ENCODE measurements at places on chromosomes 4 and X.

DNA sequence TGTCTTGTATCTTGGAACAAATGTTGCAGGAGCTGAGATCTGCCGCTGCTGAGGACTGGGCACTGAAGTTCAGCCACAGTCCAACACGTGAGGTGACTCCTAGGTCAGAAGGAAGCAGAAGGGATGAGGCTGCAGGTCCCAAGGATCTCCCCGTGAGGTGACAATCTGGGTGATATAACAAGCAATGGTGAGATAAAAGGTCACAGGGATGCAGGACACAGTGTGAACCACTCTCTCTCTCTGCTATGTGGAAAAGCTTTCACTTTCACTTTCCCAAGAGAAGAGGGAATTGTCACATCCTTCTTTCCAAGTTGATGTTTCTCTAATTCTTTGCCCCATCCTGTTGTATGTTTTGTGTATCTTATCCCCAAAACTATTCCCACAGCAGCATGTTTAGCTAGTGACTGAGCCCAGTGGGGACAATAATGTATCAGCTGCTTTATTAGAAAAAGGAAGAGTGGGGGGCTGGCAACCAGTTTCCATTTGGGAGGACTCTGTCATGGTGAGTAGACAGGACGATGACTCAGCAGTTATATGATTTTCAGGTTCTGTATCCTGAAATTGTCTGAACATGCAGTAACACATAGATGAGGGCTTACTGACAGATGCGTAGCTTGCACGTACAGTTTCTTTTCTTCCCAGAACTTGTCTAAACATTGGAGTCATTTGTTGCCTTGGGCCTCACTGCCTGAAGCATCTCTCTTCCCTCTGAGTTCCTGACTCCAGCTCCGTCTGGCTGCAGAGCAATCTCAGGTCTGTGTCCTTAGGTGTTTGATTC lies 1415.8 kb upstream of the TENM3 start:
- DNase-seq = no peak

DNA sequence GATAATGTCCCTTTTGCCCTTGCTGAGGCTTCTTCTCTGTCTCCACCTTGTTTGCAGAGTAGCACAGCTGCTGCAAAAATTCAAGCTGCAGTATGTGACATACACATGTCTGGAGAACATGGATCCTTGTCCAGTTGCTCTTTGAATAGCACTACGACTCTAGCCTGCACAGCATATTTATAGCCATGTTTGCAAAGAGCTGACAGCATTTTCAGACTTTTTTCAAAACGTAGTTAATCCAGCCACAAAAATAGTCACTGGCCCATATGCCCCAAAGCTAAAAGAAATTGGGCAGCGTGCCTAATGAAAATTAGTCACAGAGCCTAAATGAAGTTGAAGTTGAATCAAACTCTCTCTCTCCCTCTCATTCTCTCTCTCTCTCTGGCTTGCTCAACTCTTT lies 17.5 kb downstream of the SLC16A2 start:
- no peak for DNase-seq

GRCh38 chr4:82782626-82783345 lies 15.8 kb downstream of the SCD5 start:
- no peak for DNase-seq

DNA sequence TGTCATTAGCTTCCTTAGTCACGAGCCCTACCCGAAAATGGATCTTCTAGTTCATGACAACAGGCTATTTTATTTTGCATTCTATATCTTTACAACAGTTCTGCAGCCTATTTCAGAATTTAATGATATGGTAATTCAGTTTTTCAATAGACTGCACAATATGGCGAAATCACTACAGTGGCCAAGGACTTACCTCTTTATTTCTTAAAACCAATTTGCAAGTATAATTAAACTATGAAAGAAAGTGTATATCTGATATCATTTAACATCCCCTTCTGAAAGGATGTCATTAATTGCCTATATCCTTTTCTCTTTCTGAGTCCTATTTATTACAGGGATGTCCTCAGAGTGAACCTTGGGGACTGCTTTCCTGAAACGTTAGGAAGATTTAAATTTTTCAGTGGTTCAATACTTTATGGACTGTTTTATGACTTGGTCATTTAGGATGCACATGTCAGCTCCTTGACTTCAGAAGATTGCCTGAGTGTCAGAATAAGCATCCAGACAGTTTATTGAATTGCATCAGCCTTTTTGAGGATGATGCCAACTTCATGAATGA lies 190.8 kb upstream of the GEMIN8 start:
- DNase-seq = no peak

DNA sequence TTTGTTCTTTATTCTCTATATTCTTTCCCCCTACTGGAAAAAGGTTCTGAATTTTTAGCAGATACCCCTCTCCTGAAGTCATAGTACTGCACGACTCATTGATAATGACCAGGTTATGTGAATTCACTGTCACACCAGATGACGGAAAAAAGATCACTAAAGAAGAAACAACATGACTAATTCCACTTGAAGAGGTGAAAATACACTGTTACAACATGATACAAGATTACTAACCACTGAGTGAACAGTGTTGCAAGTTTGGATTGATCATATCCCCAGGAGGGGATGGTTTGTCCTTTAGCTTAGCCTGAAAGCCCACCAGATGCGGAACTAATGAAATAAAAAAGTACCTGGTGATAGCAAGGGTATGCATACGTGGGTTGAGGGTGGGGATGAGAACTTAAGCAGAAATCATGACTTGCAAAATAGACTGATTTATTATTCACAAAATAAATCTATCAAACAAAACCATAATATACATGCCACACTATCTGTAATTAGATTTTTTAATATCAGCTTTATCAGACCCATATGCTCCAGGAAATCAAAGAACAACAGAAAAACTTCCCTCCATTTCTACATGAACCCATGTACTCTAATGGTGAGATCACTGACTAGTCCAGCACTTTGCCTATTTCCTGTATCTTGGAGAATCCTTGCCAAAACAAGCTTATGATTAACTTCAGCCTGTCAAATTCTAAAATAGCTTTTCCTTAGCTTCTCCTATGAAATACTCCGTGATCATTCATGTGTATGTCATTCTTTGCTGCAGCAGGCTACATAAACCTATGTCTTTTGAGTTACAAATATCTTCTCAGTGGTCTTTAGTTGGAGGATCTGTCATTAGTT lies 257.4 kb upstream of the AGA start:
- no peak for DNase-seq

GRCh38 chr4:150234246-150234645 lies 156.0 kb downstream of the DCLK2 start:
- DNase-seq = no peak

DNA sequence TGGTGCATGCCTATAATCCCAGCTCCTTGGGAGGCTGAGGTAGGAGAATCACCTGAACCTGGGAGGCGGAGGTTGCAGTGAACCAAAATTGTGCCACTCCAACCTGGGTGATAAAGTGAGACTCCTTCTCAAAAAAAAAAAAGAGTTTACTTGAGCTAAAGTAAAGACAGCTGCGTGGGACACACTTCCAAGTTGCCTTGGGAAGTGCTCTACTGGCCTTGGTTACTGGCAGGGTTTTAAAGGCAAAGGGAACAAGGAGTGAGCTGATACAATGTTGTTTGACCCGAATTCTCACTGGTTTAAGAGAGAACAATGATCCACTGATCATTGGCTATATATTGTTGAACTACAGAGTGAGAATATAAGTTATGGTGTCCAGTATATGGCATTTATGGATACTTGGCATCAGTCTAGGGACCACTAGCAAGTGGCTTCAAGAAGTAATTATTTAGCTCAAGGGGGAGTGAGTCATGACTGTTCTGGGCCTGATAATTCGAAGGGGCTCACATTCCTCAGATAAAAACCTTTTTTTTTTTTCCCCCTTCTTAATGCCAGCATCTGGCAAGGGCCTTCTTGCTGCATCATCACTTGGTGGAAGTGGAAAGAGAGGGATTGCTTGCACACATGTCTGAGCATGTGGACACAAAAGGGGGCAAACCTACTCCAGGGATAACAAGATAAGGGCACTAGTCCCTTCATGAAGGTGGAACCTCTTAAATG lies 32.3 kb downstream of the GRK4 start:
- DNase-seq = no peak

GRCh38 chr4:11632025-11632424 lies 203.3 kb upstream of the HS3ST1 start:
- DNase-seq = no peak

DNA sequence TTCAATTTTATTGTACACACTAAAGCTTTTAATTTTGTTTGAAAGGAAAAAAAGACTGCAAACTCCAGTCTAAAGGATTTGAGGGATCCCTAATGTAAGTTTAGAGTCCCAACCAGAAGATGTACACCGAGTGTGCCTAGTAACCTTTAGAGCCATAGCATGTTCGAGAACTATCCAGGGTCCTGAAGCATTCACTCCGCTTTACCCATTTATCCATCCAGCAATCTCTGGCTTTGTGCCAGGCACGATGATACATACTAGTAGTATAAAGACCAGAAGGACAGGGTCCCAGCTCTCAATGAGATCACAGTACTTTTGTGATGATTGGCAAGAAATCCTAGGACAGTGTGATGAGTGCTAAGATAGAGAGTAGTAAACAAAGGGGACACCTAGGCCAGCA lies 168.7 kb downstream of the STK32B start:
- no peak for DNase-seq

- no peak for DNase-seq
Measured at GRCh38 chr4:139054791-139055505, 39.4 kb downstream of the NOCT start.
